Astrocyte (in vitro differentiated cells and primary cell): ENCODE measurements at places on chromosomes 5 and 9.
A peak's percentile ranks its signal among the peaks of the same experiment; 100 is the strongest.

DNA sequence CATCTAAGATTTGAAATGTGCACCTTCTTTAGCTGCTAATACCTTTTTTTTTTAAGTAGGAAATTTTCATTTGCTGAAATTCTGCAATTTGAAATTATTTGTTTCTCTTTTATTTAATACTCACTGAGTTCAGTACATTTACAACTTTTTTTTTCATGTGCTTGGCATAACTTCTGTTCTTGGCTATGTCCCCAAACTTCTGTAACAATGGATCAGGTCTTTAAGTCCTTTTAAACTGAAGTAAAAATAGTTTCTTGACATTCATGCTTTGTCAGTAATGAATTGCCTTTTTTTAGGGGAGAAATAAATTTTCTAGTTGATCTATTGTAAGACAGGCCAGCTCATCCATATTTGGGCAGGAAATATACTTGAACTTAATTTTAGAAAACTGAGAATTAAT, 41.5 kb downstream of the EDIL3 start:
- DNase-seq: peak; percentile 20

DNA sequence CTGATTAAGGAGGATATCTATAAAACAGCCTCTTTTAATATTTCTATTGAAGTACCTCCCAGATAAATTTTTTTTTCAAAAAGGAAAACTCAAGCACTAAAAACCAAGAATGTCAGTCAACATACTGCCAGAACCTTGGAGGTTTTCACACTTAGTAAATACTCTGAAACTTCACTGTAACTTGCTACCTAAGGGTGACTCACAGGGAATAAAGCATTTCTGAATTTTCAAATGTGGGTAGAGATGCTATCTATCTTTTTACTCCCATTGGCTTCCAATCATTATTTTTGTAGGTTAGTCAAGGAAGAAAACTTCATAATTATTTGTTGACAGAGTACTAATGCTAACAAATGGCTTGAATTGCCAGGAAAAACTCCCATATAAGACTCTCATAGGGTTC, 46.1 kb downstream of the SLC25A46 start:
- DNase-seq: peak; percentile 47

DNA sequence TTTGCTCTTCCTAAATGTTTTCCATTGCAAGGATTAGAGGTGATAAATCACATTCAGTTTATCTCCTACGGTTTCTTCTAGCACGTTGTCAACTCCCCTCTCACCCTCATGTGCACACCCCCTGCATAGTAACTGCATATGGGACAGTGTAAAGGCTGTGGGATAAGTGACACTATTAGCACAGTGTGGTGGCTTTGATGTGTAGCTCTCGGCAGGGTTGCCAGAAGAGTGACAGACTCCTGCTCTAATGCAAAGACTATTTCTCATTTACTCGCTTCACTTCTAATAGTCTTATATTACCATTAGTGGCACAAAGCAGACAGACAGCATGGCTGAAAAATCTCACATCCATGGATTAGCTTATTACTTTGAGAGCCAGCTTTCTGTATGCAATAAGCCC, 454.6 kb downstream of the CETN3 start:
- DNase-seq: no peak

GRCh38 chr9:114820776-114821501, 15.1 kb upstream of the TNFSF15 start:
- no peak for DNase-seq

- DNase-seq: no peak
Observed at GRCh38 chr5:139807647-139808030, 12.0 kb downstream of the PSD2 start.
